Non-pigmented ciliary epithelial cell (primary cell): ENCODE measurements at places on chromosomes 11 and 22.

- no peak for DNase-seq
These were observed 12.7 kb downstream of the CD6 start for GRCh38 chr11:60984149-60984548.

DNA sequence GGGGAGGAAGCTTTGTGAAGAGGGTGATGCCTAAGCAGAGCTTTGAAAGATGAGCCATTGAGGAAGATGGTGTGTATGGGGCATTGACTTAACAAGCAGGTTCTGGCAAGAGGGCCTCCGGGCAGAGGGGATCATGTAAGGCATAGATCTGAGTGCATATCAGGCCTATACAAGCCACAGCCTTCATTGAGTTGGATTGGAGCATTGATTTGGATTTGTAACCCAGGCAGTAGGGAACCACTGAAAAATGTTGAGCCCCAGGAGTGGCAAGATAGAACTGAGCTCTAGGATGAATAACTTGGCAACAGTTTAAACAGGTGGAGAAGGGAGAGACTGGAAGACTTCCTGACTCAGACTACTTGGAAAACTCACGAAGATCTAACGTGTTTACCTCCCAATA, 21.4 kb downstream of the PANX1 start:
- no peak for DNase-seq

DNA sequence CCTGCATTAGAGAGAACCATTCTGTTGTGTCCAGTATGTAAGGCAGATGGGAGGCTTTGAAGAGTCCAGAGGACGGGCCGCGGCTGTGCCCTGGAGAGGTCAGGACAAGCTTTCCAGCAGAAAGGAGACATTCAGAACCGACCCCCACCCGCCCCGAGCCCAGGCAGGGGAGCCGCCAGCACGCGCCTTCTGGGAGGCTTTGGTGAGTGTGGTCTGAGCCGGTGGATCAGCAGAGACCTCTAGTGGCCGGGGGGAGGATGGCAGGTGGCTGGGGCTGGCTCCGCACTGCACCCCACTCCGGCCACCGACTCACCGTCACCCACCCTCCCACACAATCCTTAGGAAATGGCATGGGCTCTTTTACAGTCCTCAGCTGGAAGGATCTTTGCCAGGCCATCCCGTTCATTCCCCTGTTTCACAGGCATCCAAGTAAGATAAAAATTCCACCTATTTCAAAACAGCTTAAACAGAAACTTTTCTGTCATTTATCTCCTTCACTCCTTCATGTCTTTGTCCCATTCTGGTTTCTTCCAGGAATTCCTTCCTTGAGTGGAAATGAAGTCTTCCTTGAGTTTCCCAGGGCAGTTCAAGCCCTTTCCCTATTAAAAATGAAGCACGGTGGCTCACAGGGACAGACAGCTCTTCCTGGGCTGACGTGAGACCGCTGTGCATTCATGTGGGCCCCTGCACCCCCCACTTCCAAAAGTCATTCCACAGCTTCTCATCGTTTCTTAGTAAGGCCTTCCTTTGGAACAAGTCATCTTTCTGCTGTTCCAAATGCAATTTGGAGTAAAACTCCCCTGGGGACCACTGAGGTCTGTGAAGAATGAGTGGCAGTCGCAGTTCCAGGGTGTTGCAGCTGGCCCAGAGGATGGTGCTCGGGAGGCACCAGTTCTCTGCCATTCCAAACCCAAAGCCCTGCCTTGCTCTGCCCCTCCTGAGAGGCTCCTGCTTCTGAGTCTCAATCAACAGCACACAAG, 91.0 kb downstream of the FEZ1 start:
- no peak for DNase-seq

DNA sequence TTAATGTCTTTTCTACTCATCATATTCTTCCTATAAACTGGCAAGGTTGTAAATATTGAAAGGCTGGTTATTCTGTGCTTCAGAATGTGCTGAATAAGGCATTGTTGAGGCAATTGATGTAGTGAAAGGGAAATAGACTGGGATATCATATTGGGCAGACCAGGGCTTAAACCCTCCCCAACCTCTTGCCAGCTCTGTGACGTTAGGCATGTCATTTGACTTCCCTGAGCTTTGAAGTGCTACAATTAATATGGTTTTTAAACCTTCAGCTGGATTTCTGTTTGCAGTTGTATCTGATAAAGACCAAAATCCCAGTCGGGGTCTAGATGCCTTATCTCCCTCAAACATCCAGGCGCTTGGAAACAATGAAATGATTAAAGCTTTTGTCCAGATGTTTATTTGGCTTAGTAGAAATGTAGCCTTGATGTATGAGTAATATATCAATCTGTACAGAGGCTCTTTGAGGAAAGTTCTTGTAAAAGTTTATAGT, 208.1 kb downstream of the DBX1 start:
- no peak for DNase-seq

- DNase-seq: no peak
These were observed 3.9 kb upstream of the SERGEF start for GRCh38 chr11:18016789-18017188.

DNA sequence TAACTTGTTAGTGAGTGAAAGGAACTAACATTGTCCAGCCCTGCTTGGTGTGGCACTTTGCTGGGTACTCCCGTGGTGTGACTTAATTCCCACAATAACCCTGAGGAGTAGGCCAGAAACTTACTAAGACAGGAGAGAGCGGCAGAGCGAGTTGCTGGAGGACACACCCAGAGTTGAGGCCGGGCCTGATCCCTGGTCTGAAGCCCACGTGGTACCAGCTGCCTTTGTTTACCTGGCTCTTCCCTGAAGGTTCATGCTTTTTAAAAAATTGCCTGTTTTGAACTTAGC, 594 bp downstream of the MPST start:
- DNase-seq: no peak
